ENCODE measurements at places on chromosomes 1 and 21. TPM values are rescaled to one million over a fixed set of nuclear protein-coding genes. Genes with fewer than 3 reads are reported as not detected.

DNA sequence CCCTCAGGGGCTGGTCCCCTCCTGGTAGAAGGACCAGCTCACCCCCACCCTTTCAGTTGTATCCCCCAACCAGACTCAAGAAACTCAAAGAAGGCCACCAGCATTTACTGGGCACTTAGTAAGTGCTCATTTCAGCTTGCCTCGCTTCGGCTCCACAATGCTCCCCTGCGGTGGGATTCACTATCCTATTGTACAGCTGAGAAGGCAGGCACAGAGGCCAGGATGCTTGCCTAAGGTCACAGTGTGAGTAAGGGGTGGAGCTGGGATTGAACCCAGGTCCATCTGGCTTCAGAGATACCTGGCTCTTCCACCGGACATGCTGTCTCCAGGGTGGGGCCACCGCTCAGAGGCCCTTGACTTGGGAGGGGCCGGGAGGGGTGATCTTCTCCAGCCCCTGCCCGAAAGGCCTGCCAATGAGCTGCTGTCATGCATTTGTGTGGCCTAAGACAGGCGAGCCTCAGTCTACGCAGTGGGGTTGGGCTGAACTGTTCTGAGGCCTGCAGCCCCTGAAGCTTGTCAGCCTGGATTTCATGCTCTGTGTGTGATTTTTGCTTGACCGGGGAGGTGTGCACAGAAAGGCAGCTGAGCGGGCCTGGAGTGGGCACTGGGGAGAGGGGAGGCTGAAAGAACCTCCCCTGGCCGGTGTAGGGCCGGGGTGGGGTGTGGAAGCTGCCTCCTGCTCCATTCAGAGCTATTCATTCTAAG is 48.1 kb downstream of the DMRTB1 start:
- DNase-seq: no peak

GRCh38 chr1:173280899-173281660 is 73.9 kb upstream of the TNFSF4 start:
- no peak for DNase-seq

GRCh38 chr1:32611859-32612188 is 38.5 kb downstream of the ZBTB8OS start:
- no peak for DNase-seq

SPRR2A gene
- total RNA-seq: not detected

DNA sequence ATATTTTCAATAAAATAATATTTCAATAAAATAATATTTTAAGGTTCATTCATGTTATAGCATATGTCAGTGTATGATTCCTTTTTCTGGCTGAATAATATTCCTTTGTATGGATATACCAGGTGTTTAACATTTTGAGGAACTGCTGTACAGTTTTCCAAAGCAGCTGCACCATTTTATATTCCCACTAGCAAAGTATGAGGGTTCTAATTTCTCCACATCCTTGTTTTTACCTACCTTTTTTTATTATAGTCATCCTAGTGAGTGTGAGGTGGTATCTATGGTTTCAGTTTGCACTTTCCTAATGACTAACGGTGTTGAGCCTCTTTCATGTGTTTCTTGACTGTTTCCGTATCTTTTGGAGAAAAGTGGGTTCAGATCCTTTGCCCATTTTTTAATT is 5.2 kb downstream of the DEGS1 start:
- DNase-seq: no peak

GRCh38 chr1:196607981-196608380 is 259 bp downstream of the KCNT2 start:
- DNase-seq: no peak

LIPI gene
- total RNA-seq: not detected

DNA sequence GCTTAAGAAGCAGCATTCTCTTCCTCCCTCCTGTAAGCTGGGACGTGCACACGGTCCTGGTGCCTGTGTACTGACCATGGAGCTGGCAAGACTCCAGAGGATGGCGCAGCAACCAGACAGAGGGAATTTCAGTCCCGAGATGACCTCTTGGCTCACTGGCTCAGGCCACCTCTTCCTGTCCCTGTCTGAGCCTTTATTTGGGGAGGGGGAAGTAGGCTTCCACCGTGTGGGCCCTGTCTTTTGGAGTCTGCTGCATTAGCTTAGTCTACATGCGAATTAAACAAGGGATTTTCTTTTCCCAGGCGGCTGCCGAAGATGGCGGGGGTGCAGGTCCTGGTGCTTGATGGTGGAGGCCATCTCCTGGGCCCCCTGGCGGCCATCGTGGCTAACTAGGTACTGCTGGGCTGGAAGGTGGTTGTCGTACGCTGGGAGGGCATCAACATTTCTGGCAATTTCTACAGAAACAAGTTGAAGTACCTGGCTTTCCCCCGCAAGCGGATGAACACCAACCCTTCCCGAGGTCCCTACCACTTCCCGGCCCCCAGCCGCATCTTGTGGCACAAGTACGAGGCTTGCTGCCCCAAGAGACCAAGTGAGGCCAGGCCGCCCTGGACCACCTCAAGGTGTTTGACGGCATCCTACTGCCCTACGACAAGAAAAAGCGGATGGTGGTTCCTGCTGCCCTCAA is 10.2 kb downstream of the IL24 start:
- no peak for DNase-seq

DNA sequence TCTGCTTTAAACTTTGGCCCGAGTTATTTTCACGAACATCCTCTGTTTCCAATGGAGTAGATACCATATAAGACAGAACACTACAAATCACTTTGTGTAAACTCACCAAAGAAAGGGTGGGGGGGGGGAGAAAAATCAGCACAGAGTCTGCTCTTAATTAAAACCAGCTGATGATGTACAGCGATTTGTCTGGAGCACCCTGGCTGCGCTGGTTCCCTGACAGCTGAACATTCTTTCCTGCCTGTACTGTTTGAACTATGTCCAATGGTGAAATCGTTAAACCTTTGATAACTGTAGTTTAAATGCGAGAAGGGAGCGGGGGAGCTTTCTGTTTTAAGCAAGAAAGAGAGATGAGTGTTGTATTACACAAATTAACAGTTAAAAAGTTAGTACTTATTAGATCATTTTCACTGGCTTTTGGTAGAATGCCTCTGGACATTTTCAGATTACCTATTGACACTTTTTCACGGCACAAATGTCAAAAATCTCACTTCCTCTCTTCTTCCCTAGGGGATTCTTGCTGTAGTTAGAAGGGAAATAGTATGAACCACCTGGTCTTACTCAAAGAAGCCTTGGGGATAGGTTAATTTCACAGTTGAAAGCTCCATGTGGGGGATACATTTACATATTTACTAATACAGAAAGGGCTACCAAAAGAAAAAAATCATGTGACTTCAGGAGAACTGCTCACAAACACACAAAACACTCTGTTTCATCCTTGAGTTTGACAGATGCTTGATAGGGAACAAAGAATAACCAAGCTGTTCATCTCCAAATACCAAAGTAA is 140.2 kb upstream of the RUNX1 start:
- DNase-seq: no peak

DNA sequence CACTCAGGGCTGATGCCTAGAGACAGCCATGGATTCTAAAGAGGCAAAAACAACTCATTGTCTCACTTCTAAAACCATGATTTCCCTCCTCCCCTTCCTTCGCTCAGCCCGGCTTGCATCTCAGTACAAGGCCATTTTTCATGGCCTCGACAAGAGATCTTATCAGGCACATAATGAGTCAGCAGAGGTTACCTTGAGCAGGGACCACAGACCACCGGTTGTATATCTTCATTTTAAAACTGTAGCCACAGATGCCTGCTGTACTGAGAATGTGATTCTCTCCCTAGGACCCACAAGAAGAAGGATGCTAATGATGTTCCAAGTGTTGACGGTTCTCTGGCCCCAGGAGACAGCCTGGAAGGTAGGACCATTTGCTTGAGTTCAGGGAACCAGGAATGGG is 331.9 kb downstream of the AJAP1 start:
- no peak for DNase-seq

- no peak for DNase-seq
Measured at GRCh38 chr1:150176593-150176992, 26.9 kb downstream of the PLEKHO1 start.

RASSF5 gene
- total RNA-seq: 1.8 TPM

TCHHL1 gene
- not detected for total RNA-seq

HNRNPCL1 gene
- not detected for total RNA-seq

CC2D1B gene
- total RNA-seq: 13.1 TPM

DNA sequence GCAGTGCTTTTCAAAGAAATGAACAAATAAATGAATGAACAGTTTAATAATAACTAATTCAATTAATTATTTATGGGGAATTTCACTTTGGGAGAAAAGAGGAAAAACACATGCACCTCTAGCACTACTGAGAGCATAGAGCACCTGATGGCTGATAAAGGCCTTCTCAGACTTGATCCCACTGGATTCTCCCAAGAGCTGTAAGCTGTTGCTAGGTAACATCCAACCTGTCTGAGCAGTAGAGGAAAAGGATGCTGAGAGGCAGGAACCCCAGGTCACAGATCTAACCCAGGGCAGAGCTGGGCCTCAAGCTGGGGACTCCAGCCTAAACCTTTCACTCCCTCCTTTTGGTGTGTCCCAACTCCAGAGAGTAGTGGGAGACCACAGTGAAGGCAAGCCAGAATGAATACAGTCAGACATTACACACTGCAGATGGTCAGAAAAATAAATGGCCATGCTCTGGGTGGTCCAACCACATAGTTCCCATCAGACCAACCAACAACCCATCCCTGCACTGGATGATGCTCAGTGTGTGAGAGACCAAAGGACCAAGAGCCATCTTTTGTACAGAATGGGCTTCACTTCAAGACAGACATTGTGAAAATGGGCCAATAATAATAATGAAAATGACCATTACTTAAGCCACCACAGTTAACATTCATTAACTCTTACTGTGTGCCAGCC is 15.4 kb downstream of the TRABD2B start:
- DNase-seq: no peak

DNA sequence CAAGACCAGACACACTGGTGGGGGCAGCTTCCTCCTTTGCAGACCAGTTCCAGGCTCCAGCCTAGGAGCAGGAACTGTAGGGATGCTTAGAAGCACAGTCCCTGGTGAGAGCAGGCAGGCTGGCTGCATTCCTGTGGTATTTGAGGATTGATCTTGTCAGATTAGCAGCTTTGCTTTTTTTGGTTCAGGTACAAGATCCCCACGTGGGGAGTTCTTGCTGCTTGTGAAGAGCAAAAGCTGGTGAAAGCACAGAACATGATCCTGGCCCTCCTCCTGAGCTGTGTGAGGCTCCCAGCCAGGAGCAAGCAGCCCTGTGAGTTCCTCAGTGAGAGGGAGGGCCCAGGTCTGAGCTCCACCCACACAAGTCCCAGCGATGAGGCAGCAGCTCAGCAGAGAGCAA is 75.3 kb upstream of the ARTN start:
- peak; percentile 57 for DNase-seq

TPTE gene
- not detected for total RNA-seq

DNA sequence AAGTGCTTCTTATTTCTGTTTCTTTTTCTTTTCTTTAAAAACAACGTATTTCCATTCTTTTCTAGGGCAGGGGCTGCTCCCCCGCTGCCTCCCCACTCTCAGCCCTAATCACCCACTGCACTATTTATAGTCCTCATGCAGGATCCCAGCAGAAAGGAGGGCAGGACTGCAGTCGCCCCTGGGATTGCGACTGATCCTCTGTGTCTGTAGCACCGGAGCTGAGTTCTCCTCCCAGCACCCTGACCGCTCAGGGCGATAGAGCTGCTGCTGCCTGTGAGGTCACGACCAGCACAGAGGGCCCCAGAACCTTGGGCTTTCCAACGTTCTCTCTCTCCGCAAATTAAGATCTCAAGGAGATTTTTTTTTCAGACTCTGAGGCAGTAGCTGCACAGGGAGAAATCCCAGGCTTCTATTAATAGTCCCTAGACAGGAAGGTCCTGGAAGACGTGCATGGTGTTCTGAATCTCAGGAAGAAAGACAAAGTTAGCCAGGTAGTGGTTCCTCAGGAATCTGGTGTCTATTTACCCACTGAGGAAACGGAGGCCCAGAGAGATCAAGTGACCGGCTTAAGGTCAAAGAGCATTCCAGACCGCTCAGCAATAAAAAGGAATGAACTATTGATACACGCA is 46.8 kb downstream of the PRAMEF20 start:
- no peak for DNase-seq

TAF5L gene
- 23.3 TPM for total RNA-seq

DNA sequence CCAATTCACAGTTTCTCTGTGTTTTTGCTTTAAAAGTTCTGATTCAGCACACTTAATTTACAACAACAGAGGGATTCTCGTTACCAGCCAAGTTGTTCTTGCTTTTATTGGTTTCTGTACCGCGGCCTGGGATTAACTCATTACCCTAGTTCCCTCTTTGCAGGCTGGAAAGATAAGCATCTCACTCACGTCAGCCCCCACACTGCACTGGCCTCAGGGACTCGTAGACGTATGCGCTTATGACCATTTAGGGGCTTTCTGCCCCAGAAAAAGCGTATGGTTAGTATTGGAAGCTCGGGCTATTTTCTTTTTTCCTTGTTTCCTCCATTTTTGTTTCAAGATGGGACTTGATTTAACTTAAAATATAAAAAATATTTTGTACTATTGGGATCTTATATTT is 76.0 kb downstream of the POFUT2 start:
- DNase-seq: no peak

HMGCS2 gene
- not detected for total RNA-seq

- DNase-seq: no peak
Measured at GRCh38 chr1:38025233-38025632, 12.7 kb downstream of the UTP11 start.

DNA sequence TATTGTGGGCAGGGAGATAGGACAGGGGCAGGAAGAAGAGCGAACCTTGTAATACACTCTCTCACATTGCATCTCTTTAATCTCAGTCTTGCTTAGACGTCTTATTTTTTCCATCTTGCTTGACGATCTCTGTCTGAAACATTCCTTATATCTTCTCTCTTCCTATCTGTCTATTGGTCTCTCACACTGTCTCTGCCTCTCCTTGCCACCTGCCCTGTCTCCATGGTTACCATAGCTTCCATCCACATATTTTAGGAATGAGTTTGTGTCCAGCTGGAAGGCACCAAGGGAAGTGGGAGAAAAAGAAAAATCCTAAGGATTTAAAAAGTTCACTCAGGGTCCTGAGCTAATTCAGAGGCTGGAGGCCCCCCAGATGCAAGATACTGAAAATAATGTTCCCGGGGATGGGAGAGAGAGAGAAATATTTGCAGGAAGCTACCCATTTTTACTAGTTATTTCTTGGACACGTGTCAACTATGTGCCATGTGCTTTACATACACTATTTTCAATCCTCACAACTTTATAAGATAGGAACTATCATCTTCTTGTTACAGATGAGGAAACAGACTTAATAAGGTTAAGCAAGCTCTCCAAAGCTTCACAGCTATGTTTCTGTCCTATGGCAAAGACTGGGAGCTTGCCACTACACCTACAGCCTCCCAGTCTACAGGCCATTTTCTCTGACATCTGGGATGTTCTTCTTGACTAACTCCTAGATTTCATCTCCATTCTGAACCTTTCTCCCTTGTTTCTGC is 933 bp downstream of the ANKRD34A start:
- no peak for DNase-seq

DNA sequence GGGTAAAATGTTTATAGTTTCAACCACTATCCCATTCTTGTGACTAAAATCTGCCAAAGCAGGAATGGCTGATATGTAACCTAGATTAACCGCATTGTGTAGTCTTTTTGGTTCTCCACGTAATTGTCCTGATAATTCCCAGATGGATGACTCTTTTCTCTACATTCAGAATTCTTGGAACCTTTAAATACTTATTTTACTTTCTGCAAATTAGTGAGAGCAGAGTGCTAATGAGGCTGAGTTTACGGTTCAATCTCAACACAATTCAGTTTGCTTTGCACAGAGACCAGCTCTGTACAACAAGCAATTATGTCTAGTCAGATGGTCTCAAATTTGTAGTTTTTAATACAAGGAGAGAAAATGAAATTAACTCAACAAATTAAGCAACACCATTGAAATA is 9.1 kb downstream of the CRB1 start:
- no peak for DNase-seq

RIIAD1 gene
- total RNA-seq: not detected

B3GALT2 gene
- not detected for total RNA-seq

FAM151A gene
- not detected for total RNA-seq

- no peak for DNase-seq
Measured at GRCh38 chr1:60935599-60936110, 146.7 kb upstream of the NFIA start.

Data from H1 (cell line).